NCI-H510A treated with DMSO at 0.1 percent for 48 hours (cell line): ENCODE measurements at places on chromosomes 6 and 20.

- no peak for DNase-seq
Observed at GRCh38 chr6:149012040-149012545, 265.3 kb downstream of the UST start.

- DNase-seq: peak; percentile 8
Observed at GRCh38 chr6:87747646-87748045, 45.6 kb upstream of the AKIRIN2 start.

- no peak for DNase-seq
Observed at GRCh38 chr6:50681213-50681824, 32.0 kb upstream of the TFAP2D start.

DNA sequence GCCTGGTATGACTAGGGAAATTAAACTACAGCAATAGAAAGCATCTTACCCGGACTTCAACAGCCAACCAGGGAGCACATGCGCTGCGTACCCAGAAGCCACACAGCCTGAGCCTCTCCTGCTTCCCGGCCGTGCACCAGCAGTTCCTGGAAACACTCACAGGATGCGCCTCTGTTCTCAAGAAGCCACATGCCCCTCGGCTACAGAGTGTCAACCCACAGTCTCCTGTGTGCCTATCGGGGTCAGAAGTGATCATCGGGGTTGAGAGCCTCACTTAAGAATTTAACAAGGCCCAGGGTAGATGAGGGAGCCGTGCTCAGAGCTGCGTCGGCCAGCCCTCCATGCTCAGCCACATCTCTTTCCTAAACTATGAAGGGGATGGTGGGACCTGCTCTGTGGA, 147.2 kb upstream of the GGTLC1 start:
- DNase-seq: no peak

DNA sequence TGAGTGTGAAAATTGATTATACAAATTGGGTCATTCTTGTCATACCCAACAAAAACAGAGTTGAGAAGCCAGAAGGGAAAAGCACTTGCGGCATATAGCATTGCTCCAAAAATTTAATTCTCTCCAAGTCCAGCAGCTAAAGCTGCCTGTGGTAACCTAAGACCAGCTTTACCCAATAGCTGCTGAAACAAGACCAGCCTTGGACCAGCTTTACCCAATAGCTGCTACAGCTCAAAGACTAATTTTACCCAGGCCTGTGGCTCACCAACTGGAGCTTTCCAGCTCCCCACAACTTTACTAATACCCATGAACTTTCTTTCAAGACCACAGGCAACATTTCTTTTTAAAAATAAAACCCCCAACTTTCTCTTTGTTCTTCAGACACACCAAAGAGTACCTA, 32.8 kb upstream of the ZNF133 start:
- no peak for DNase-seq
